ENCODE measurements at places on chromosomes 6 and 20.

GRCh38 chr6:163366288-163366687 is 48.2 kb upstream of the QKI start:
- DNase-seq: no peak

GRCh38 chr6:73030791-73031782 is 194.2 kb downstream of the KHDC1L start:
- DNase-seq: no peak

DNA sequence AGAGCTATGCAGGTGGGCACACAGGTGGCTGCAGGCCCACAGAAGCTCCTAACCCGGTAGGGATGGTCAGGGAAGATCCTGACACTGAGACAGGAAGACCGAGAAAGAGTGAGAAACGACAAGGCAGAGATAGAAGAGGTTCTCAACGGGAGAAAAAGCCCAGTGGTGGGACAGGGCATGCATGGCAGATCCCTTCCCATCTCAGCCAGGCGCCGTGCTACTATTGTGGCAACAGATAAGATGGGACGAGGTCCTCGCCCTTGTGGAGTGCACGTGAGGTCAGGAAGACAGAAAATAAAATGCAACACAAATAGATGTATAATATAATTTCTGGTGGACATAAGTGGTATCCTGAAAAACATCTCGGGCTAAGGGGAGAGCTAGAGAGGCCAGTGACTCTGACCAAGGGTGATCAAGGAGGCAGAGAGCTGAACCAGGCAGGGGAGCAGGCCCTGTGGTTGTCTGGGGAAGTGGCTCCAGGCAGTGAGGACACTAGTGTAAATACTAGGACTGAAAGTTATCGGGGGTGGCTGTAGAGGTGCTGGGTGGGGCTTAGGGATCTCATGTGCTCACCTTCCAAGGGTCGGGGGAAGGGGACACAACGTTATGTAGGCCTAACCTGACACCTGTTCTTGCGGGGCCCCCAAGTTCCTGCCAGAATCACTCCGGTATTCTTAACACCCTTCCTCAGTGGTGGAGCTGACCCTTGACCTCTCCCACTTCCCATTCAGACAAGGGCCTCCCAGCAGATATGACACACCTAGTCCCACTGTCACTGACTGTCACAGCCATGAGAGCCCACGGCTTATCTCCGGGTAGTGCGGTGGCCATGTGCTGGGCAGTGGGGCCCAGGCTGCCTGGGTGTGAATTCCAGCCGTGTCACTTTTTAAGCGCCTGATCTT is 1.0 kb downstream of the SRXN1 start:
- DNase-seq: no peak

GRCh38 chr20:41398408-41398807 is 31.8 kb upstream of the EMILIN3 start:
- peak; percentile 16 for DNase-seq

- no peak for DNase-seq
Observed at GRCh38 chr6:162262466-162263196, 464.9 kb downstream of the PRKN start.
